ENCODE measurements at places on chromosomes 16 and 17. TPM values are rescaled to one million over a fixed set of nuclear protein-coding genes. Genes with fewer than 3 reads are reported as not detected.

PPP1R27 gene
- not detected for total RNA-seq

MT1M gene
- 1.8 TPM for total RNA-seq

FBXW10 gene
- 0.12 TPM for total RNA-seq

P2RX1 gene
- 0.25 TPM for total RNA-seq

SECTM1 gene
- 3.9 TPM for total RNA-seq

FN3K gene
- total RNA-seq = 16.1 TPM

CCDC144A gene
- total RNA-seq = 9.1 TPM

ASGR2 gene
- total RNA-seq = not detected

TMEM235 gene
- total RNA-seq = not detected

HLF gene
- 0.33 TPM for total RNA-seq
